Globus pallidus (tissue), 1 donor: ENCODE measurements at places on chromosomes 11 and 22.

DNA sequence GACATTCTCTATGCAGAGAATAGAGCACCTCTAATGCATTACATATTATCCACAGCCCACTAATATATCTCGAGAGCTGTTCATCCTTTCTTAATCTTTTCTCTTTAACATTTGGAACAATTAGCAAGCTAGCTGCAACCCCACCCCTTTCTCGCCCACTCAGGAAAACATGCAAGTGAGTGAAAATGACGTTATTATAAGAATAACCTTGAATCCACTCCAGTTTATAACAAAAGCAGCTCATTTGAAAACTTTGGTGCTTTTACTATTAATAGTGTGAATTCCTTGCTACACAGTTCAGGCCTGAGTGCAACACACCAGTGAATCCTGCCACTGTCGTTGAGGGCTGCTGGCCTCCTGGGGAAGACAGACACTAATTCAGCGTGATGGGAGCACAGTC is 63.3 kb upstream of the BMAL1 start:
- no peak for DNase-seq

- no peak for DNase-seq
Observed at GRCh38 chr11:48093795-48094642, 113.7 kb downstream of the PTPRJ start.

GRCh38 chr11:125301346-125301745 is 136.8 kb downstream of the PKNOX2 start:
- no peak for DNase-seq

GRCh38 chr11:35363246-35363801 is 56.0 kb downstream of the SLC1A2 start:
- DNase-seq = no peak
